ENCODE measurements at places on chromosomes 6 and 20. TPM values are rescaled to one million over a fixed set of nuclear protein-coding genes. Genes with fewer than 3 reads are reported as not detected.

The CST1 gene
- not detected for total RNA-seq

The SLC17A1 gene
- not detected for total RNA-seq

The CDH4 gene
- 6.5 TPM for total RNA-seq

The PROCR gene
- 4.6 TPM for total RNA-seq

The SDCBP2 gene
- total RNA-seq, result 1.6 TPM

The CALHM5 gene
- 0.07 TPM for total RNA-seq

The PSORS1C2 gene
- not detected for total RNA-seq

The TFAP2A gene
- total RNA-seq, result 0.39 TPM

The PNLDC1 gene
- 0.06 TPM for total RNA-seq

The BPIFA1 gene
- not detected for total RNA-seq

The BMP7 gene
- 11.2 TPM for total RNA-seq
